ENCODE measurements at places on chromosomes 1 and 21.

- DNase-seq: no peak
Observed at GRCh38 chr1:43506233-43506632, 24.4 kb upstream of the PTPRF start.

GRCh38 chr1:12275370-12275769 is 45.5 kb downstream of the VPS13D start:
- DNase-seq: no peak

GRCh38 chr1:163197022-163197421 is 5.7 kb downstream of the RGS5 start:
- DNase-seq: no peak

GRCh38 chr1:197021716-197022115 is 44.4 kb downstream of the CFHR5 start:
- no peak for DNase-seq

GRCh38 chr1:17359031-17359430 is 13.0 kb upstream of the PADI6 start:
- DNase-seq: no peak

DNA sequence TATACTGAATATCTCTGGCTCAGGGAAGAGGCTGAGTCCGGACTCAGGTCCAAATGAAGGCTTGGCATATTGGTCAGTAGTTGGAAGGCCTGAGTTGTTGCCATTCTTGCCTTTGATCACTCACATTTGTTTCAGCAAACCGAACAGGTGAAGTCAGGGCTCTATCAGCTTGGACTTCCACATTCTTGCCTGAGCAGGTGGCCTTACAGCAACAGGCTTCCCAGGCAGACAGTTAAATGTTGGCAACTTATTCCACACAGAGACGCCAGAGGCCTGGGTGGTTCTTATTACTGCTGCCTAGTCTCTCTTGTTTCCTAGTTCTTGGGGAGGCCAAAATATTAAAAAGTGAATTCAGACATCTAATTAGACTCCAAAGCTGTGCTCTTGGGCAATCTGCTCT is 36.6 kb downstream of the XCL2 start:
- no peak for DNase-seq

GRCh38 chr1:21648352-21648730 is 20.8 kb downstream of the RAP1GAP start:
- DNase-seq: no peak

DNA sequence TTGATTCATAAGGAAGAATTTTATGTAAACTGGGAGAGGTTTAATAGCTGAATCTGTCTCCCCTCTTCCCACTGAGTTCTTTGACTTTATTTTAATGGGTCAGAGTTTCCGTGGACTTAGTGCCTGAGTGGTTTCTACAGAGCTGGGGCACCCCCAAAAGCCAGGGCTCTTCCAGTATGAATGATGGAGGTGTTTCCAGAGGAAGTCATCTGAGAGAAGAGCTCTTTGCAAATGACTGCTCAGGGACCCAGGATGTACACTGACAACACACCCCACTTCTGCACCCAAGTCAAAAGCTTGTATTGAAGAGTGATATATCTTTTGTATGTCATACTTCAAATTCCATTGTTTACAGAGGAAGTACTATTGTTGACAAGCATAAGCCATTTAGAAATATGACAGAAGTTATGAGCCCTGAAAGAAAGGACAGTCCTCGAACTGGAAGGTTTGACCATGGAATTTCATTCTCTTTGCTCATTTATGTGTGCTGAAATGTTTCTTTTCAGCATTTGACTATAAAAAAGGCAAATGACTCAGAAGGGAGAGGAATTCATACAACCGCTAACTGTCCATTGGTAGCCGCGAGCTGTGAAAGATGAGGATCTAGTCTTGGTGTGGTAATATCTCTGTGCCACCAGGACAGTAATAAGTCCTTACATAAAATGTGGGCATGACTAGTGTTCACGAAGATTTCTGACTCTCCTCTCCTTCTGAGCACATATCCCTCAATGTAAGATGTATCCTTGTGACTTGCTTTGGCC is 25.4 kb upstream of the LMX1A start:
- no peak for DNase-seq

- no peak for DNase-seq
Observed at GRCh38 chr1:37570528-37571334, 14.0 kb downstream of the DNALI1 start.

GRCh38 chr1:203197625-203198024 is 11.1 kb upstream of the CHI3L1 start:
- no peak for DNase-seq

- DNase-seq: no peak
Observed at GRCh38 chr1:96820107-96820506, 98.5 kb downstream of the PTBP2 start.

DNA sequence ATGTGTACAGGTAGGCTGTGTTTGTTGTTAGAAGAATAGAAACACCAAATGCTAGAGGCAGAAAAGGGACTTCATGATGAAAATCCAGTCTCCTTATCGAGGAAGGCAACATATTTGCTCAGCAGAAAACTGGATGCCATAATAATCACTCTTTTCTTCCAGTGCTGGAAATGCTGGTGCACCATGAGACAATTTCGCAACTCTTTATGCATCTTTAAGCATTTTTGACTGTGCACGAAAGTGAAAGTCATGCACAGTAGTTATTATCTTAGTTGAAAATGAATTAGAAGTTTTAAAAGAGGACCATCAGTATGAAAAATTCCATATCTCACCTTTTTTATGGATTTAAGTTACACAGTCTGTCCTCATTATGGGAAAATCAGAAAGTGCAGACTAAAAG is 29.1 kb downstream of the SMYD2 start:
- no peak for DNase-seq

DNA sequence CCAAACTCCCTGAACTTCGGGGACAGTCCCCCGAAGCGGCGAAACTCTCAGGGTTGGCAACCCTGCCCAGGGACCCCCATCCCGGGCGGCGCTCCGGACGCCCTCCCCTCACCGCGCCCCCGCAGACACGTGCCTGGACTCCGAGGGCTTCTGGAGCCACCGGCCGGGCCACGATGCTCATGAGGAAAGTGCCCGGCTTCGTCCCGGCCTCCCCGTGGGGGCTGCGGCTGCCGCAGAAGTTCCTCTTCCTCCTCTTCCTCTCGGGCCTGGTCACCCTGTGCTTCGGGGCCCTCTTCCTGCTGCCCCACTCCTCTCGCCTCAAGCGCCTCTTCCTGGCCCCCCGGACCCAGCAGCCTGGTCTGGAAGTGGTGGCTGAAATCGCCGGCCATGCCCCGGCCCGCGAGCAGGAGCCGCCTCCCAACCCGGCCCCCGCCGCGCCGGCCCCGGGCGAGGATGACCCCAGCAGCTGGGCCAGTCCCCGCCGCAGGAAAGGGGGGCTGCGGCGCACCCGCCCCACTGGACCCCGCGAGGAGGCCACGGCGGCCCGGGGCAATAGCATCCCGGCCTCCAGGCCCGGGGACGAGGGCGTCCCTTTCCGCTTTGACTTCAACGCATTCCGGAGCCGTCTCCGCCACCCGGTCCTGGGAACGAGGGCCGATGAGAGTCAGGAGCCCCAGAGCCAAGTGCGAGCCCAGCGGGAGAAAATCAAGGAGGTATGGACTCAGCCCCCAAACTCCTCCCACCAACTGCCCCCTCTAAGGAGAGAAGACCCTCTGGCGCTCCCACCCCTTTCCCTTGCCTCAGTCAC is 1.2 kb downstream of the MAN1C1 start:
- no peak for DNase-seq

- no peak for DNase-seq
Observed at GRCh38 chr1:41599912-41600311, 115.4 kb upstream of the EDN2 start.

DNA sequence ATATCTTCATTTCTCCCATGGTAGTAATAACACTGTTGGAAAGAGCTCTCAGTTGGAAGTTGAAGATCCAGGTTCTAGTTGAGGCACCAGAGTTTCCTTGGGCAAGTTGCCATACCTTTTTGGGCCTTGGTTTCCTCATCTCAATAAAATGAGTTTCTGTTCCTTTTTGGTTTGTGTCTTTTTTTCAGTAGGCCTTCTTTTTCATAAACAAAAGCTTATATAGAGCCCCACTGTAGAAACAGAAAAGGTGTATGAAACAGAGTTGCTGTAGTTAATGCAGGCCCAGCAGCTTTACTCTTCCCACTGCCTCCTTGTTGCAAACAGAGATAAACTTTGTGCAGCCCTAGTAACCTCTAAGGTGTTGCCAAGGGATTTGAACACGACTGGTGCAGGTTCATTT is 41.7 kb downstream of the WNT4 start:
- DNase-seq: no peak

DNA sequence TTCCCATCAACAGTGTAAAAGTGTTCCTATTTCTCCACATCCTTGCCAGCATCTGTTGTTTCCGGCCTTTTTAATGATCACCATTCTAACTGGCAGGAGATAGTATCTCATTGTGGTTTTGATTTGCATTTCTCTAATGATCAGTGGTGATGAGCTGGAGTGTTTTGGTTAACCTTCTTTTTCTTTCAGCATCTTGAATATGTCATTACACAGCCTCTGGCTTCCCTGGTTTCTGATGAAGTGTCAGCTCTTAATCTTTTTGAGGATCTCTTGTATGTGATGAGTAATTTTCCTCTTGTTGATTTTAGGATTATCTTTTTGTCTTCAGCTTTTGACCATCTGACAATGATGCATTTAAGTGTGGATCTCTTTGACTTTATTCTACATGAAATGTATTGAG is 133.2 kb upstream of the GRIK3 start:
- DNase-seq: no peak

DNA sequence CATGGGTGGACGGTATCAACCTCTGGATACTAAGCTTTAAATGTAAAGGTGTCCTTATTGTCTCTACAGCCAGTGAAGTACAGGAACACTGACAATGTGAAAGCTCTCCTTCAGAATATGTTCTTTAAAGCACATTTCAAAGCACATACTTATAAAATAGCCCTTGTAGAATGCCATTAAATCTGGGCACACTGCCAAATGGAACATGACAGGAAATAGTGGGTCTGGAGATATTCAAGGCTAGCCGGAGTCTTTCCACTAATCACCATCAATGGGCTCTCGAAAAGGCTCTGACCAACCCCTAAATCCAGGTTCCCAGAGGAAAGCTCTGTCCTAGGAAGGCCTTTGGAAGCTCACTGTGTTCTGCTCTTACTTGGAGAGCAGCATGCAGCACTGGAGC is 46.6 kb downstream of the PLD5 start:
- no peak for DNase-seq

- DNase-seq: no peak
Observed at GRCh38 chr1:199202331-199202730, 563.5 kb downstream of the PTPRC start.

- no peak for DNase-seq
Observed at GRCh38 chr1:223029985-223030769, 112.9 kb downstream of the TLR5 start.

Measured in anterior cingulate cortex (tissue), 58 donors.